ENCODE measurements at places on chromosomes 16 and 17.

DNA sequence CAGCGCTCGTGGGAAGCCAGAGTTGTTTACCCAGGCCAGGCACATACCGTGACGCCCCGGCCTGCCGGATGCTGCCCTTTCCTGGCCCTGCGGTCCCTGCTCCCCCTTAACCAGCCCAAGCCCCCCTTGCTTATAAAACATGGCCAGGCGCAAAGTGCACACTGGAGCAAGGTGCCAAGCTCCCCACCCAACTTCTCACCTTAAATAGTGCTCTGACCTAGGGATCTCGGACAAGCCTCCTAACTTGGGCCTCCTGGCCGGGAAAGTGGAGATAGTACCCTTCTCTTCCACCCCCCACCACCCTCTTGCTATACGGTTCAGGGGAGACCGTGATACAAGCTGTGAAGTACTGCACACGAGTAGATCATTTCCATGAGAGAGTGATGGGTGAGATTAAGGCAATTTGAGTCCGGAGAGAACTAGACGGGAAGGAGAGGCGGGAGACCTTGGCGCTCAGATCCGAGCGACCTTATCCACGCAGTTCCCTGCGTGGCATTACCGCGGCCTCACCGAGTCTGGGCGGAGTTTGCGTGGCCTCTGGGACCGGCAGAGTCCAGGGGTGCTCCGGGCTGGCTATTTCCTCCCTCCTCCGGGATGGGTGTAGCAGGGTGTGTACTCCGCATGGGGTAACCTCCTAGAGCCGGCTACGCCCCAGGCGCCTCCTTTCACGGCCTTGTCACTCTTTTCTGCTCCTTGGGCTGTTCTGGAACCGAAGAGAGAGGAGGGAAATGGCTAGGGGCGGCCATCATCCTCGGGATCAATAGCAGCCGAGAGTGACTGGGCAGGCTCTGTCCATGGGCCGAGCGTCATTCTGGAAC is 4.4 kb upstream of the LHX1 start:
- no peak overlapping the region for H3K4me3 ChIP-seq
- H3K27me3 ChIP-seq, result peaks cover 55% of the 10 kb centered on the region
- peaks cover 62% of the 10 kb centered on the region for H3K4me1 ChIP-seq
- H3K36me3 ChIP-seq, result no peaks in the 10 kb centered on the region
- no peak for DNase-seq
- no peak overlapping the region for H3K27ac ChIP-seq

GRCh38 chr17:43536236-43536992 is 9.7 kb downstream of the ETV4 start:
- H3K27ac ChIP-seq, result no peak overlapping the region
- DNase-seq, result no peak
- H3K4me3 ChIP-seq, result no peak overlapping the region
- no peaks in the 10 kb centered on the region for H3K36me3 ChIP-seq
- H3K4me1 ChIP-seq, result peaks cover 7% of the 10 kb centered on the region

DNA sequence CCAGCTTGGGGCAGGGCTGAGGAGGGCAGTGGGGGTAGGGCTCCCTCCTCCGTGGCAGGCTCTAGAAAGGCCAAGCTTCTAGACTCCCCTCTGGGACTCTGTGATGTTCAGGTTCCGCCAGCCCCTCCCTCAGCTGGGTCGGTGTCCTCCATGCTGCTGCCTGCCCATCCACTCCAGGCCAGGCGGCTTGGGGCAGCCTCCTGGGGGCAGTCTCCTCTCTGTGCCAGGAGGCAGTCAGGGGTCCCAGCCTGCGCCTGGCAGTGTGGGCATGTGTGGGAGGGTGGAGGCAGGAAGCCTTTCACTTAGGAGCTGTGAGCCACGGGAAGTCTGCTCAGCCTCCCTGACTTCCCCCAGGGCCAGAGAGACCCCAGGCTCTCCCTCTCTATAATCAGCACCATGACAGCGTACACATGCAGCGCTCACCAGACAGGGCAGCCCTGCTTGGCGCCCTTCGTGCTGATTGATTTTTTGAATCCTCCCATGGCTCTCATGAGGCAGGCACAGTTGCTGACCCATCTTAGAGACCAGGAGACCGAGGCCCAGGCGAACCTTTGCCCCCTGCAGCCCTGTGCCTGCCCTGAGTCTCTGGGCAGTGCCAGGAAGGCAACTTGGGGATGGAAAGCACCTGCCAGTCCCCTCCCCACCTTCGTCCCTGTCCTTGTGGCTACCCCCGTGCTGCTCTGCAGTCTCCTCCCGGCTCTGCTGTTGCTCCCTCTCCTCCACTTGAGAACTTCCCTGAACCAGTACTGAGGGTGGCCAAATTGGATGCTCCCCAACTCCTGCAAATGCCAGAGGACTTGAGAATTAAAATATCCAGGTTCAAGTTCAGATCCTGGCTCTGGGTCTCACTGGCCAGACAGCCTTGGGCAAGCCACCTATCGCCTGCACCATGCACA is 234.7 kb upstream of the GSE1 start:
- no peak overlapping the region for H3K27ac ChIP-seq
- no peaks in the 10 kb centered on the region for H3K36me3 ChIP-seq
- H3K4me3 ChIP-seq, result no peak overlapping the region
- no peaks in the 10 kb centered on the region for H3K27me3 ChIP-seq

DNA sequence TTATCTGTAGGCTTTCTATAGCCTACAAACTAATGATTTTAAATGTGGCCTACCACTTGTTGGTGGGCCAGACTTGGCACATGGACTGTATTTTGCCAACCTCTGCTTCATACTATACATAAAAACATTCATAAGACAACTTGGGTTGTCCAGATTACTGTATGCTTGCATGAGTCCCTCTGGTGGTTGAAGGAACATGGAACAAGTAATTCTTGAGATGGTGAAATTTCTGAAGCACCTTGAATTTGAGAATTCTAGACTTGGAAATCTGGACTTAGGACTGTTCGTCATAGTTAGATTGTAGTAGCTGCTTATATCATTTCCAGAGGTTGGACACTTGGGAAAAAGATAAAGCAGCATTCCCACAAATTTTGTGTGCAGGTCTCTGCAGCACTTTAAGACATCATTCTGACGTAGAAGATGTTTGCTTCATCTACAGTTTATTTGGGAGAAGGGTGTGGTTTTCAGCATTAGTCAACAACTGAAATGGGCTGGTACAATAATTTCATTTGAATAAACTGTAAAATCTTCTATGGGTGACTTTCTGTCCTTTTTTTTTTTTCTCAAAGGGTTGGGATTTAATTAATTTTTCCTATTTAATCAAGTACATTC is 31.2 kb downstream of the NFATC3 start:
- peaks cover 17% of the 10 kb centered on the region for H3K4me1 ChIP-seq
- H3K4me3 ChIP-seq, result no peak overlapping the region
- H3K27ac ChIP-seq, result no peak overlapping the region
- DNase-seq, result no peak

DNA sequence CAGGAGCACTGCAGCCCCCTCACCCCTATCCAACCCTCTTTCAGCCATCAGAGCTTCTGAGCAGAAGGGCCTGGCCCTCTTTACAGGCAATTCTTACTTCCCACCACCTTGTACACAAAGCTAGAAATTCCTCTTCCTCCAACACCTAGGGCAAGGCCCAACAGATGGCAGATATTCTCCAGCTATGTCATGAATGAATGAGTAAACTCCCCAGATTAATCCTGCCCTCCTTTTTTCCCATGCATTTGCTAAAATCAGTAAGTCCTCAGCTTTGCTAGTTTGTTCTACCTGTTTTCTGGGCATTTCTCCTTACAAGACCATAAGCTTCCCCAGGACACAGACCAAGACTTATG is 20.4 kb upstream of the MRPS23 start:
- peaks cover 71% of the 10 kb centered on the region for H3K4me1 ChIP-seq
- DNase-seq, result no peak
- peak overlapping the region; percentile 88 for H3K27ac ChIP-seq
- no peak overlapping the region for H3K4me3 ChIP-seq
- peaks cover 18% of the 10 kb centered on the region for H3K36me3 ChIP-seq
- no peaks in the 10 kb centered on the region for H3K27me3 ChIP-seq

DNA sequence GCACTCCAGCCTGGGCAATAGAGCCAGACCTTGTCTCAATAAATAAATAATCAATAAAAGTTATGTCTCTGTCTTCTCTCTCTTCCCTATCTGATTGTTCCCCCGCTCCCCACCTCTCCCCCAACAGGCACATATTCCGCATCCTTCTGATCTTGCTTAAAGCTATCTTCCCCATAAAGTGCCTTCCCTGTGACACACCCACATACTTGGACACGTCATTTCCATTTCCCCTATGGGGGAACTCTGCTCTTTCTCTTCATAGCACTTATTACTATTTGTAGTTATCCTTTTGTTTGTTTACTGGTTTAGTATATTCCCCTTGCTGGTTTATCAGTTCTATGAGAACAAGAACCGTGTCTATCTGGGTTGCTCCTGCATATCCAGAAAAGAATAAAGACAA is 14.9 kb downstream of the MYO1D start:
- no peaks in the 10 kb centered on the region for H3K4me1 ChIP-seq
- H3K27me3 ChIP-seq, result no peaks in the 10 kb centered on the region
- no peak for DNase-seq
- no peaks in the 10 kb centered on the region for H3K36me3 ChIP-seq
- no peak overlapping the region for H3K27ac ChIP-seq

GRCh38 chr16:56584276-56584675 is 5.1 kb upstream of the MT3 start:
- no peak for DNase-seq
- H3K36me3 ChIP-seq, result no peaks in the 10 kb centered on the region
- peaks cover 4% of the 10 kb centered on the region for H3K27me3 ChIP-seq
- H3K4me3 ChIP-seq, result no peak overlapping the region
- no peak overlapping the region for H3K27ac ChIP-seq

DNA sequence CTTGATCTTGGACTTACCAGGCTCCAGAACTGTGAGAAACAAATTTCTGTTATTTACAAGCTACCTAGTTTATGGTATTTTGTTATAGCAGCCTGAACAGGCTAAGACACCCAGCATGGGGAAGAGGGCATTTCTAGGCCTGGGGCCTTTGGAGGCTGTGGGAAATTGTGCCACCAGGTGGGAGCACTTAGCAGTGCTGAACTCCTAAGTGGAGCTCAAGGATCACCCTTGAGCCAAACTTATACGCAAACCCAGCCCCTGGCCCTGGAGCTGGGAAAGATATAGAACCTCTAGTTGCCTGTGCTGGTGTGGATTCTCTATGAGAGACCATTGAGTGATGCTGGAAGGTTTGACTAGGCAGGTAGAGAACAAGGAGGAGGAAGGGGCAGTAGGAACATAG is 36.1 kb downstream of the MIS12 start:
- H3K4me3 ChIP-seq, result no peak overlapping the region
- H3K4me1 ChIP-seq, result peaks cover 6% of the 10 kb centered on the region
- no peaks in the 10 kb centered on the region for H3K27me3 ChIP-seq
- no peak overlapping the region for H3K27ac ChIP-seq
- no peak for DNase-seq

DNA sequence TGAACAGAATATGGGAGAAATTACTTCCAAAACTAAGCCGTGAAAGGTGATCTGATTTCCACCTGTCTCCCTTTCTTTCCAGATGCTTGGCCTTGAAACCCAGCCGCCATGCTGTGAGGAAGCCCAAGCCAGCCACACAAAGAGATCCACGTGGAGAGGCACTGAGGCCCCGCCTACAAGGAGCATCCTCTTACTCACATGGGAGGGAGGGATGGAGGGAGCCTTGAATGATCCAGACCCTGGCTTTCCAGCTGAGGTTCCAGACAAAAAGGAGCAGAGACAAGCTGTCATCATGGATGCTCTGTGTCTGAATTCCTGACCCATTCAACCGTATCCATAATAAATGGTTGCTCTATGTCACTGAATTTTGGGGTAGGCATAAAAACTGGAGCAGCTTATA is 48.9 kb upstream of the HAPSTR1 start:
- H3K4me1 ChIP-seq, result peaks cover 14% of the 10 kb centered on the region
- no peaks in the 10 kb centered on the region for H3K27me3 ChIP-seq
- DNase-seq, result no peak
- H3K27ac ChIP-seq, result no peak overlapping the region
- no peak overlapping the region for H3K4me3 ChIP-seq
- no peaks in the 10 kb centered on the region for H3K36me3 ChIP-seq

- DNase-seq, result no peak
- no peaks in the 10 kb centered on the region for H3K36me3 ChIP-seq
- no peaks in the 10 kb centered on the region for H3K27me3 ChIP-seq
- peak overlapping the region; percentile 93 for H3K27ac ChIP-seq
Observed at GRCh38 chr16:73054498-73054812, 6.5 kb upstream of the ZFHX3 start.

DNA sequence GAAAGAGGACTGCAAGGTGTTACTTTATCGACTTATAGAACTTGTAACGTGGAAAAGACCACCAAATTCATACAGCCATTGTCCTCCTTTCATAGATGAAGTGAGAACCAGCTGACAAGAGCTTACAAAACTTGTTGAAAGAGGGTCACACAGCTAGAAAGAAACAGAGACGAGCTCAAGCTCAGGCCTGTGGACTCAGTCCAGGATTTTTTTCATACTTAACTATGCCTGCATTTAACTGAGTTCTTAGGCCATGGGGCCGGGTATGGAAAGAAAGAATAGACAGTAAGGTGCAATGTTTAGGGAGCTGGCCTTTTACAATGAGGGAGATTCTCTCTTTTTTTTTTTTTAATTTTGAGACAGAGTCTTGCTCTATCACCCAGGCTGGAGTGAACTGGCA is 106.1 kb downstream of the ADAMTS18 start:
- DNase-seq, result no peak
- no peak overlapping the region for H3K4me3 ChIP-seq
- no peaks in the 10 kb centered on the region for H3K36me3 ChIP-seq
- peaks cover 5% of the 10 kb centered on the region for H3K4me1 ChIP-seq

- no peak for DNase-seq
- no peak overlapping the region for H3K27ac ChIP-seq
- no peaks in the 10 kb centered on the region for H3K27me3 ChIP-seq
- peaks cover 88% of the 10 kb centered on the region for H3K4me1 ChIP-seq
- no peak overlapping the region for H3K4me3 ChIP-seq
Observed at GRCh38 chr16:8957063-8957397, 6.7 kb downstream of the USP7 start.

DNA sequence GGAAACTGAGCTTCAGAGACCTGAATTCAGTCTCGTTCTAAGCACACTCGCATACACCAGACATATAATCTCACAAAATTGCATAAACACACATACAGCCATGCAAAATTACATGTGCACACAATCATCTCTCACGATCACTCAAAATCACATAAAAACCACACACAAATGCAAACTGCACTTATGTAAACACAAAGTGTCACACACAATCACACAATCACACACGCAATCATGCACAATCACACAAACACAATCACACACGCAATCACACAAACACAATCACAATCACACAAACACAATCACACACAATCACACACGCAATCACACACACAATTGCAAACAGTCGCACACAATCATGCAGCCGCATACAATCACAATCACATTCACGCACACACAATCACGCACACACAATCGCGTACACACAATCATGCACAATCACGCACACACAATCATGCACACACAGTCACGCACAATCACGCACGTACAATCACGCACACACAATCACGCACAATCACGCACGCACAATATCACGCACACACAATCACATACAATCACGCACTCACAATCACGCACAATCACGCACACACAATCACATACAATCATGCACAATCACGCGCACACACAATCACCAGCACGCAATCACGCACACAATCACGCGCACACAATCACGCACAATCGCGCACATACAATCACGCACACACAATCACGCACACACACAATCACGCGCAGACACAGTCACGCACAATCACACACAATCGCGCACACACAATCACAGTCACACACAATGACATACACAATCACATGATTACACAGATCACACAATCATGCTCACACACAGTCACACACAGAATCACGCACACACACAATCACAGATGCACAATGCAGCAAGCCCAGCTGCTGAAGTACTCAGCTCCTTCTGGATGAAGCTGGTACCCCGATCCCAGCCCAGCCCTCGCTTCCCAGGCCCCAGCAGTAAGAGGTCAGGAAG is 45.6 kb downstream of the ZDHHC7 start:
- no peak overlapping the region for H3K27ac ChIP-seq
- H3K27me3 ChIP-seq, result no peaks in the 10 kb centered on the region
- no peaks in the 10 kb centered on the region for H3K36me3 ChIP-seq
- no peak for DNase-seq
- no peaks in the 10 kb centered on the region for H3K4me1 ChIP-seq

Measured in vagina (tissue), 2 donors.